ENCODE measurements at places on chromosomes 6 and 20.
A peak's percentile ranks its signal among the peaks of the same experiment; 100 is the strongest.

DNA sequence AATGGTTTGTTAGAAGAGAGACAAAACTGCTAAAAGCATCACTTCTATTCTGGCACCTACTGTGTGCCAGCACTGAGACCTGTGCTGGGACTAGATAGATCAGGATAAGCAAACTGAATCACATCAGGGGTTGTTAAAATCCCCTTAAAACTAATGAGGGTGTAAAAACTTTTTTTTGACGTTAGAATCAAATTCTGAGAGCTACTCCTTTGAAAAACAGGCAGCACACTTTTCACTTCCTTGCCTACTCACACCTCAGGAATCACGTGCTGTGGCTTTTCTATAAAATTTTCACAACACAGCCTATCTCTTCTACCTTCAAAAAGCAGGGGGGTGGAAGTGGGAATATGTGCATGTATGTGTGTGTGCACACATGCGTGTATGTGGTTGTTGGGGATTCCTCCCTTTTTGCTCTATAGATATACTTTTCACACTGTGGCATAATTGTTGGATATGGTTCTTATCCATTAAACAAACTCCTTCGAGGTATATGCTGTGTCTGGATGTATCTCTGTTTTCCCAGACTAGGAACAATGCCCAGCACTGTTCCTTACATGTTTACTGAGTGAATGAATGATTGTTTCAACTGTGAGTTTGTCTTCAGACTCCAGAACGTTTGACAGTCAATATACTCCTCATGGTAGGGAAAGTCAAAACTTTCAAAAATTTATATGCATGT is 105.4 kb downstream of the FYN start:
- DNase-seq = no peak

GRCh38 chr20:25025986-25026605 is 31.8 kb downstream of the ACSS1 start:
- no peak for DNase-seq

GRCh38 chr6:41682497-41683272 is 44.4 kb downstream of the MDFI start:
- no peak for DNase-seq

- no peak for DNase-seq
These were observed 2.1 kb upstream of the ZKSCAN4 start for GRCh38 chr6:28254121-28254519.

- DNase-seq = peak; percentile 41
These were observed 488.3 kb downstream of the CDKAL1 start for GRCh38 chr6:21022343-21023107.

- peak; percentile 82 for DNase-seq
These were observed 10.8 kb upstream of the BFSP1 start for GRCh38 chr20:17541996-17542395.

- no peak for DNase-seq
These were observed 75.2 kb upstream of the GPR6 start for GRCh38 chr6:109902870-109903269.

- DNase-seq = peak; percentile 60
These were observed 103.1 kb downstream of the TCP11 start for GRCh38 chr6:35038076-35038475.

GRCh38 chr6:74657011-74657410 is 548.8 kb downstream of the COL12A1 start:
- DNase-seq = peak; percentile 80

- no peak for DNase-seq
These were observed 89.5 kb upstream of the SIM1 start for GRCh38 chr6:100554228-100554627.

GRCh38 chr20:49400410-49400809 is 82.1 kb downstream of the KCNB1 start:
- DNase-seq = peak; percentile 20

- DNase-seq = peak; percentile 68
These were observed 1.0 kb downstream of the SYNE1 start for GRCh38 chr6:152636021-152636608.

GRCh38 chr6:13014504-13015378 is 298.2 kb downstream of the PHACTR1 start:
- DNase-seq = no peak

GRCh38 chr20:10654630-10655029 is 19.2 kb downstream of the JAG1 start:
- no peak for DNase-seq

DNA sequence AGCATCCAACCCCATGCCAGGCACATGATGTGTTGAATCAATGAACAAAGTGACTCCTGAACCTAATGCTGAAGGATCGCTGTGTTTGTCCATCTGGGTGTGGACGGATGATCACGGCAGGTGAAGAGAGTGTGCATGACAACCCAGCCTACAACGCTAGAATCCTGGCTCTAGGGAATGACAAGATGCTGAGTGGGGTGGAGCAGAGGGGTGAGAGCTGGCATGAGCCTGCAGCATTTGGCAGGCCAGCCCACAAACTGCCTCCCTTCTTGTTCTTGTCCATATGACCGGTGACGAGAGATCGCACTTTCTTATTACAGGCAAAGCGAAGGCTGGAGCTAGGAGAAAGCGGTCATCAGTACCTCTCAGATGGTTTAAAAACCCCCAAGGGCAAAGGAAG is 54.7 kb upstream of the CDKAL1 start:
- DNase-seq = no peak

GRCh38 chr6:158115102-158115501 is 53.0 kb downstream of the SERAC1 start:
- no peak for DNase-seq

- DNase-seq = no peak
These were observed 371.1 kb downstream of the CDKAL1 start for GRCh38 chr6:20905377-20905776.

- peak; percentile 14 for DNase-seq
These were observed 45.6 kb downstream of the EYA4 start for GRCh38 chr6:133286765-133287164.

All from EH (cell line).